ENCODE measurements at places on chromosomes 16 and 17.
A peak's percentile ranks its signal among the peaks of the same experiment; 100 is the strongest.

DNA sequence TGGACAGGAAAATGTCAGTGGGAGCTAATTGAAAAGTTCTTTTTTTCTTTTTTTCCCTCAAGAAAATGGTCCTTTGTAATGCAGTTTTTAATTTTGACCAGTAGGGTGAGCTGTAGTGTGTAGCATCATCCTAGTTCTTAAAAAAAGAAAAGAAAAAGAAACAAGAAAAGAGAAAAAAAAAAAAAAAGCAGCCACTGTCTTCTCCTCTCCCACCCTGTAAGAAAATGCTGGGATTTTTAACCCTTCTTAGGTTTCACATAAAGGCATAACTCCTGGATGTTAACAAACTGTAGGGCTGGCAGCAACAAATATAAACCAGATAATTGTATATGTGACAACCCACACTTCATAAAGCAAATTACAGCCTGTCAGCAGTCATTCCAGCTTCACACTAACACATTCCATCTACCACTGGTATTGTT lies 78.1 kb downstream of the SKAP1 start:
- DNase-seq, result peak; percentile 51

DNA sequence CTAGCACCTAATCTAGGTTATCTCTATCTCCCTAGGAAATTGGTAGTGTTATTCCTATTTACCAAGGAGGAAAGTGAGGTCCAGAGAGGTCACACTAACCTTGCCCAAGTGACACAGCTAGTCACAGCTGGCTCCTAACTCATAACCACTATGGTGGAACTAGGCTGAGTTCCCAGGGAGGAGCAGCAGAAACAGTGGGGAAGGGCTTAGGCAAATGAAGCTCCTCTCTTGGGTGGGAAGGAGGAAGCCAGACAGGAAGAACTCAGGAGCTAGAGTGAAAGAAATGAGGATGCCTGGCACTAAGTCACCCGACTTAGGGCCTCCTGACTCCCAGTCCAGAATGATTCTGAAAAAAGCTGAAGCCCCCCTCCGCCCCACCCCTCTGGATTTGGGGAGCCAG lies 34.5 kb downstream of the PSME3IP1 start:
- no peak for DNase-seq

- DNase-seq, result no peak
Observed at GRCh38 chr17:40577611-40578065, 12.4 kb upstream of the CCR7 start.

- no peak for DNase-seq
Observed at GRCh38 chr16:68378436-68379415, 67.9 kb downstream of the PRMT7 start.
